ENCODE measurements at places on chromosomes 4 and X.
A peak's percentile ranks its signal among the peaks of the same experiment; 100 is the strongest.

DNA sequence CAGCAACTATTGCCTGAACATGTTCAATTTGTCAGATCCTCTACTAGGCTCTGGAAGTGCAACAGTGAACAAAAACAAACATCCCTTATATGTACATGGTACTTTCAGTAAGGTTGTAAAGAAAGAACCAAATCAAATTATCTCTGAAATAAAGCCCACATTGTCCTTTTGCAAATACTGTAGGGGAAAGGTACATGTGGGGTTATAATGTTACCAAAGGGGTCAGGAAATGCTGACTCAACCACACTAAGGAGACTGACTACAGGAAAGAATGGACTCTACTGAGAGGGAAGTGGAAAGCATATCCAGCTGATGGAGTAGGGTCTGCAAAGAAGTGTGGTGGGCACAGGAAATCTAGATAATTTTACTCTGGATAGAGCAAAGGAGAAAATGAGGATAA lies 61.5 kb downstream of the PCDH18 start:
- DNase-seq, result no peak

GRCh38 chr4:165386328-165386727 lies 7.5 kb downstream of the CPE start:
- no peak for DNase-seq

DNA sequence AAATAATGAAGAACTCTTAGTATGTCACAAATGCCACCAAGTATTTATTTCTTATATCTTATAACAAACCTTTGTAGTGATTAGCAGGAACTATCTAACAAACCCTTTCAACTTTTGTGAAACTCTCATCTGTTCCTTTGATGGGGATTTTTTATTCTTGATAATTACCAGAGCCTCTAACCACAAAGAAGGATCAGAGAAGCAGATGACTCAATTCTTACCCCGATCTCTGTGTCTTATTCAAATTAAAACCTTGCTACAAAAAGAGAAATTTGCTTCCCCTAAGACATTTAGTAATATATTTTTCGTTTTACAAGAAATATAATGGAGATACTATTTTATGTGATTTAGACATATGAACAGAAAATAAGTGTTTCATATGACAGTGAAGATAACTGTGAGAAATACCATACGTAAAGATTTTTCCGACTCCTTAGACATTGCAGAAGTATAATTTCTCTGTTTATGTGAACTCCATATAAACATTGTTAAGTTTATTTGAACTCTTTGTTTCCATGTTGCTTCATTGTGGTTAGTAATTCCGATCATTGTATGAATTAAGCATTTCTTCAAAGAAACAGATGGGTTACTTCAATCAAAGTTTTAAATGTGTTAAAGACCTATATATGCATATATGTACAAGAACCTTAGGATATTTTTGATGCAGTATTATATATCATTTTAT lies 205.4 kb downstream of the CFAP299 start:
- DNase-seq, result no peak

- peak; percentile 82 for DNase-seq
These were observed 4.2 kb upstream of the TMSB4X start for GRCh38 chrX:12970691-12971202.

GRCh38 chr4:80685214-80685613 lies 345.3 kb upstream of the BMP3 start:
- DNase-seq, result no peak

- no peak for DNase-seq
These were observed 203.4 kb upstream of the FAT4 start for GRCh38 chr4:125111323-125111722.

- peak; percentile 97 for DNase-seq
These were observed 75.0 kb downstream of the MGST2 start for GRCh38 chr4:139740531-139741041.

- peak; percentile 73 for DNase-seq
These were observed 580 bp upstream of the MMGT1 start for GRCh38 chrX:135974279-135974856.

GRCh38 chrX:48761674-48762471 lies at the start of gene GLOD5:
Gene GLOD5, plus strand, starts transcription at chrX:48761747. Its CDS starts 44 bp downstream, at chrX:48761791.
- DNase-seq, result peak; percentile 3

DNA sequence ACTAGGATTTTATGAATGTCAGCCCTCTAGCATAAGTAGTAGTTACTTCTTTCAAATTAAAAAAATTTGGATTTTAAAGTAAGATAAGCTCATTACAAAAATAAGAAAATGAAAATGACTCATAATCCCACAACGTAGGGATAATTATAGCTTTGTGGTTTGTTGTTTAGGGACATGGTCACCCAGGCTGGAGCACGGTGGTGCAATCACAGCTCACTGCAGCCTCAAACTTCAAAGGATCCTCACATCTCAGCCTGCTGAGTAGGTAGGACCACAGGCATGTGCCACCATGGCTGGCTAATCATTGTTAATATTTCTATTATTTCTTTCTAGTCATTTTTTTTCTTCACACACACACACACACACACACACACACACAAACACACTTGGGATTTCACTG lies 57.6 kb downstream of the PLAC1 start:
- DNase-seq, result peak; percentile 41

DNA sequence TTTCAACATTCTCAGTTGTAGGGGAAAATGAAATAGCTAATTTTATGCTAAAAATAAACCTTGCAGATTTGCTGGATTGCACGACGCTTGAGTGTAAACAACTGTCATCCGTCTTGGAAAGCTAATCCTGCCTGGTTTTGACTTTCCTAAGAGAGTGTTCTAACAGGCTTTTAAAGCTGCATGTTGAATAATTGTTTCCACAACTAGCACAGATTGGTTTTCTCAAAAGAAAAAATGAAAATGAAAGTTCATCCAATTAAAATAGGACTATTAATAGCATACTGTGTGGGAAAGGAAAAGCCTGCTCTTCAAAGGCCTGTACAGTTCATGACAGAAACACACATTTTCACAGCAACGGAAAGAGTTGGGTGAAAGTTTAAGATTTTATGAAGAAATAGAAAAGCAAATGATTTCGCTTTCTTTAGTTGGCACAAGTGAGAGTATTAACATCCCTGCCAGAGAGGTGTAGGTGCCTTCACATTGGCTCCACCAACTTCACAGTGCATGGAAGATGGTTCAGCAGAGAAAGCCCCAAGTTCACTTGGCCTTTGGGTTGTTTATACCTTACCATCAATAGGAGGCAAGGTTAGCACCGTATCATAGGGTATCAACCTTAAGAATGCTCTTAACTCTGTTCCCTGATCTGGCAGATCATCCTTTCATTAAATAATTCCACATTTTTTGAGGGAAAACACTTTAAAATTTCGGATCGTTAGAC lies 140.0 kb upstream of the GUCY1A1 start:
- peak; percentile 11 for DNase-seq

- peak; percentile 61 for DNase-seq
These were observed 28.4 kb downstream of the RP2 start for GRCh38 chrX:46865281-46865680.

- peak; percentile 6 for DNase-seq
These were observed 271.0 kb downstream of the AFF2 start for GRCh38 chrX:148771440-148771839.

DNA sequence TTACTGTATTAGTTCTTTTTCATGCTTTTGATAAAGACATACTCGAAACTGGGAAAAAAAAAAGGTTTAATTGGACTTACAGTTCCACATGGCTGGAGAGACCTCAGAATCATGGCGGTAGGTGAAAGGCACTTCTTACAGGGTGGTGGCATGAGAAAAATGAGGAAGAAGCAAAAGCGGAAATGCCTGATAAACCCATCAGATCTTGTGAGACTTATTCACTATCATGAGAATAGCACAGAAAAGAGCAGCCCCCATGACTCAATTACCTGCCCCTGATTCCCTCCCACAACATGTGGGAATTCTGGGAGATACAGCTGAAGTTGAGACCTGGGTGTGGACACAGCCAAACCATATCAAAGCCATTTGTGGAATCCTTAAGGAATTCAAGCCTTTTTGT lies 1238.9 kb downstream of the ADGRL3 start:
- DNase-seq, result peak; percentile 32

DNA sequence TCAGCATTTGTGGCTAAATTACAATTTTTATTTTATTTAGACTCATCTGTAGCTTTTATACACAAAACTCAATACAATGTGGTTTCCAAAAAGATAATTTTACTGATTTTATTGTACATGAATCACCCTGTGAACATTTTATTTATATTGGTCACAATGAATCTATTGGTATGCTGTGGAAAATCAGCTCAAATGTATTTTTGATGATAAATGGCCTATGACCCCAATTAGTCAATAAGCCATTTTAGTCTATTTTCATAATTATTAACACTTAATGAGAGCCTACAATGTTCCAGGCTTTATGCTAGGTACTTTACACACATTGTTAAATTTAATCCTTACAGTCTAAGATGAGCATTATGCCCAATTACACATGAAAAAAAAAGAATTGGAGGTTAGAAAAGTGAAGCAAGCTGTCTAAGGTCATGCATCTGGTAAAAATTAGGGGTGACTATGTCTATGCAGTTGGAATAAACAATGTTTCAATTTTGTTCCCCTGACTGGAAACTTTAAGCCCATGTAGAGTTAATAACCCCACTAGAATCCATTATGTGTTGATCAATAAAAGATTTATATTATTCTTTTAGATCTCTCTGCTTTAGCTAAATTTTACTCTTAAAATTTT lies 344.7 kb downstream of the PABPC4L start:
- DNase-seq, result no peak

GRCh38 chr4:129429581-129430320 lies 333.8 kb downstream of the C4orf33 start:
- no peak for DNase-seq

- no peak for DNase-seq
These were observed 213.5 kb upstream of the CLNK start for GRCh38 chr4:10898072-10898471.

DNA sequence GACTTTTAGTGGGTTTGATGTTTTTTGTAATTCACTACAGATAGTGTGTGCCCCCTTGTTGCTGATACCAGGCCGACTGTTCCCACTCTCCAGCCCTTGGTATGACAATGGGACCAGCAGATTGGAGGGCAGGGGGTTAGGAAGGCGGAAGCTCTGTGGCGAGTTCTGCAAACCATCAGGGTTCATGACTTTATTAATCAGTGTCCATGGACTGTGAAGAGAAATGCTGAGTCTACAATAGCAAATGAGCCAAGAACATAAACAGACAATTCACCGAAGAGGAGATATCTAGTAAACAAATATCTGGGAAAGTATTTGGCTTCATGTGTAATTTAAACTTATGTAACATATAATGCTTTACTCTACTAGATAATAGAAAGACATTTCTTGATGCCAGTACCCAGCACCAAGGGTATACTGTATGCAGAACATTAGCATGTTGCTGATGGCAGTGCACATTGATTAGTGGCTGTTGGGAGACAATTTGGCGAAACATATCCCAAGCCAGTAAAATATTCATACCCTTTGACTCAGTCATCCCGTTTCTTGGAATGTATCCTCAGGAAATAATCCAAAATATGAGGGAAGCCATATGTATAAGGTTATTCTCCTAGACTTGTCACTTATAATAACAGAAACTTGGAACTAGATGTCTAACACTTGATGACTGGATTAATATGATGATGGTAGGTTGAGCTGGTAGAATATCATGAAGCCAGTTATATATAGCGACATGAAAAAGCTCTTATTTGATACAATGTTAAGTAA lies 169.4 kb downstream of the PTTG2 start:
- no peak for DNase-seq

DNA sequence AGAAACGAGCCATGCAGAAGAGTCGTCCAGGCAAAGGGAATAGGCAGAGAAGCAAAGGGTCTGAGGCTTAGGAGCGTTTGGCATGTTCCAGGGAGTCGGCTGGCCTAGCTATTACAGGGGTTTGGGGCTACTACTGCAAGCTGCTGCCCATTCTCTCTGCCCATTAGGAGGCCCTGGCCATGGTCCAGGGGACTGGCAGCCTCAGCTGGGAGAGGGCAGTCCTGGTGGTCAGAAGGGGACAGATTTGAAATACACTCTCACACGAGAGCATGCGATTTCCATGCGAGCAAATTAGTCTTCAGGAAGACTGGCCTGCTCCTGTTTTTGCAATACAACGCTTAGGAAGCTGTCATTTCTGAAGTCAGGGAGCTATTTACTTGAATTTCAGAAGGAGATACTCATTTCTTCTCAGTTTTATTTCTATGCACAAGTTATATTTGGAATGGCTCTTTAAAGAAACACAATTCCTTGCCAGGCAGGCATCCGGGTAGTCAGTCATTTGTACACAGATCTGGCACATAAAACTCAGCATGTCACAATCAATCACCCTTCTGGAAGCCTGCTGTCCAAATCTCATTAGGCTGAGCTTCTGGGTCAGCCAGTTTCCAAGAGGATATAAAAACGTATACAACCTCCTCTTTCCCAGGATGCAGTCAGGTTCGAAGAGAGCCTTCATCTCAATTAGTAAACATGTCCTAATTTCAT lies 27.0 kb downstream of the PROM1 start:
- no peak for DNase-seq

DNA sequence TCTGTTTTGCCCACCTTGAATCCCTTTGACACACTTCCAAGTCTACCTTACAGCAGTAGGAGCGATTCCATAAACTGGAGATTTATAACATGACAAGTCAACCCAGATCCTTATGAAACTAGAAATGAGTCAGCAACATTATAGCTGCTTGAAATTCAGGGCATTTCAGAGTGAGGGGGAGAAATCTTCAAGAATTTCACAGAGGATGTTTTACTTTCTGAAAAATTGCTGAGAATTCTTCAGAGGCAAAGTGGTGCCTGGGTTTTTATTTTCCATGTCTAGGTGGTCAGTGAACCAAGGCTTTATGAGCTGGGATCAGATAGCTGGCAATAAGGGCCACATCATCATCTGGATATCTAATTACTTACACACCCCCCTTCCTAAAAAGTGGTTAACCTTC lies 119.8 kb downstream of the PPARGC1A start:
- DNase-seq, result peak; percentile 9

DNA sequence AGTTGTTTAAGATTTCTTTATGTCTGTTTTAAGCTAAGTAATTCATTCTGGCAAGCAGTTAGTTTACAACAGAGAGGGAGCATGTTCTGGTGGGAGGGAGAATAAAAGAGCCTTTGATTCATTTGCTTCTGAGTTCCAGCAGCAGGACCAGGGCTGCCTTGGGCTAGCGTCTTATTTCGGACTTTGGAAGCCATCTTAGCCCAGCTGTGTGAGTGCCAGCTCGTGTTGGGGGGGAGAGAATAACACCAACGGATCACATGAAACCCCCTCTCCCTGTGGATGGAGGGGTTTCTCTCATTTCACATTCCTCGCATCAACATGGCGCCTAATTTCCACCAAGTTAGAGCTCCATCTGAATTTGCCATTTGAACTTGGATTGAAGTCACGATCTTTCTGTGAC lies 7.4 kb downstream of the GAB1 start:
- no peak for DNase-seq

DNA sequence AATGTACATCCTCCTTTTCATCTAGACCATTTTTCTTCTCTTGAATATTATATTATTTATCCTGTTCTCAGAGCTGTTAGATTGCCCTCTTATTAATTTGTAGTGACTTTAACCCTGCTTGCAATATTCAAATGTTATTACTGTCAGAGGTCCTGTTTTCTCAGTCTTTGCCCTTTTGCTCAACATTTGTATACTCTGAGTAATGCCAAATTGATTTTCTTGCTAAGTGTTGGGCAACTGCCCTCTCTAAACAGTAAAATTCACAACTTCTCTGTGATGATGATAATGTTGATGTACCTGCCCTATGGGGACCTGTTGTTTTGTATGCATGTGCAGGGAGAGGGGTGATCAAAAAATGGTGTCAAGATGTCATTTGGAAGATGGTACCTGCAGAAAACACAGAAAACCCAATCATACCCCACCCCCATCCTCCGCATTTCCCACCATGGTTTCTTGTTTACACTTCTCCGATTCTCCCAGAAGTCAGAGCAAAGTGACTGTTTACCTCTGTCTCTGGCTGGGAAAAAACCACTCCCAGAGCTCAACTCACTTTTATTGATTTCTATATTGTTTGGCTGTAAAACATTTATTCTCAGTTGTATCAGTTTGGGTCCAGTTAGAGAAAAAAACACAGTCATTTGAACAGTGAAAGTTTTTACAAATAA lies 694.0 kb downstream of the IL1RAPL1 start:
- DNase-seq, result no peak

Measured in fibroblast of pulmonary artery (primary cell).